ENCODE measurements at places on chromosomes 6 and 20.

DNA sequence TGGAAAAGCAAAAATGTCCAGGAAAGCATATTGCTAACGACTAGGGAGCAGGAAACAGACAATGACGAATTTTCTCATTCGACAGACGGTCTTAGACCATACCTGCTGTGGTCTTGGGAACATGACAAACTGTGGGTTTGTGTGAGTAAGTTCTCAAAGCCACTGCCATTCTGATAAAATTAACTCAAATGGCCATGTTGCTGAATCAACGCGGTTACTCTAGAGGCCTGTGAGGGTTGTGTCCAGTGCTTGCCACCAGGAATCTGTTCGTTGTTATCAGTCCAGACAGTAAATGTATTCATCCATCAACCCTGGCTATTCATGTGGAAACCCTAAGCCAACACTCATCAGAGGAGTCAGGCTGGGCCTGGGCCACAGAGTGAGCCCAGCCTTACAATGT is 124.3 kb downstream of the MYLK4 start:
- no peak for DNase-seq

- DNase-seq = no peak
These were observed 61.3 kb downstream of the EFCAB8 start for GRCh38 chr20:32920066-32920465.

GRCh38 chr20:9119776-9120175 is 50.9 kb downstream of the PLCB4 start:
- DNase-seq = no peak

GRCh38 chr6:33772082-33772830 is 16.7 kb downstream of the LEMD2 start:
- no peak for DNase-seq

All from CD4-positive, alpha-beta T cell treated with Interleukin-6 for 4 hours (primary cell).